ENCODE measurements at places on chromosomes 4 and X. TPM values are rescaled to one million over a fixed set of nuclear protein-coding genes. Genes with fewer than 3 reads are reported as not detected.
A peak's percentile ranks its signal among the peaks of the same experiment; 100 is the strongest.

GRCh38 chr4:55256787-55257186 is 89.3 kb upstream of the SRD5A3 start:
- no peak for DNase-seq

DNA sequence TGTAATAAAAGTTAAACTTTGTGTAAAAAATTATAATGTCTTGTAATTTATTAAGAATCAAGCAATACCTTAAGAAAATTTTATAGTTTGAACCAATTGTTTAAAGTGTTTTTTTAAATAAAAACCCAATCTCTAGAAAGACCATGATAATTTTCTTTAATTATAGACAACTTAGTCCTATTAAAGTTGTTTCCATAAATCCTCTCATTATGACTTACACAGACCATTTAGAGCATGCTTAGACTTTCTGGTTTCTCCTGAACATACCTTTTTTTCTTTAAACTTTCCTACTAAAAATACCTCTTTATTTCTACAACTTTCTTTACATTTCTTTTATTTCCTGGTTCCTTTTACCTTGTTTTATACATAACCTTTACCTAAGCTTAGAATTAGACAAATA is 837.4 kb downstream of the PCDH19 start:
- peak; percentile 23 for DNase-seq

DNA sequence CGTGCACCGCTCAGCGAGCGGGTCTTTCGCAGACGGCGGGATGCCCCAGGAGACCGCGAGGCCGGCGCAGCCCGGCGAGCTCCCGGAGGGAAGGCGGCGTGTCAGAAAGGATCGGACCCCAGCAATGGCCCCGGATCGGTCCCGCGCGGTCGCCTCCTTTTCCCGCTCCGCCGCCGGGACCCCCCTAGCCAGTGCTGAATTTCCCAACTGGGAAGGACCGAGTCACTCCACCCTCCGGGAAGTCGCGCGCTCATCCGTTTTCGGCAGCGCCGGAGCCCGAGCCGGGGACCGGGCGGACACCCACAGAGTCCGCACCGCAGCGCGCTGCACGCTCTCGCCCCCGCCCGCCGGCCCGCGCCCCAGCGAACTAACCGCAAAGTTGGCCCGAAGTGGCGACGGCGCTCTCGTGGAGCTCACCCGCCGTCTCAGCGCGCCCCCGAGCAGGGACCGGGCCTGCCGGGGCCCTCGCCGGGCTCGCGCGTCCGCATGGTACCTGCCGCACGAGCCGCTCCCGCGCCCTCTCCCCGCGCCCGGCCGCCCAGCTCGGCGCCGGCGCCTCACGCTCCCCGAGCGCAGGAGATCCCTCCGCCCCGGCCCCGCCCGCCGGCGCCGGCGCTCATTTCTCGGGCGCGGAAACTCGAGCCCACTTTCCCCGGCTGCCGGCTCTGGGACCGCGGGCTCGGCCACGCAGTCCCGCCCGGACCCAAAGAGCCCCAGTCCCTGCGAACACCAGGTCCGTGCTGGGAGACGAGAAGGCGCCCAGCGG is at the start of gene FAT1:
Gene FAT1 (minus strand): TSS at position 565 of the 766 bp plus-strand sequence. CDS start 14,029 bp downstream, outside the sequence.
- peak; percentile 79 for DNase-seq

DNA sequence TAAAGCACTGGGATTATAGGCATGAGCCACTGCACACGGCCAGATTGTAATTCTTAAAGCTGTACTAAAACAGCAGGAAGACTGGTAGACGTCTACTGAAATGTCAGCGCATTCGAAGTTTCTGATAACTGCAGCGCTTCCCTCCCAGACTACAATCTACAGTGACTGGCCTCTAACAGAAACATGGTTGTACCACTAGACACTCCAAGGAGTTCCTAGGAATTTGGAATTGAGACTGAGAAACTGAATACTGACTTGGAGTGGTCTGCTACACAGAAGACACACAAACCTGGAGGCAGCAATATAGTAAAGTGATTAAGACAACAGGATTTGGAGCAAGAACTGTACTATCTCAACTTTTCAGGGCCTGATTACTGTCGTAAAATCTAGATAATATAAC is 937 bp downstream of the HELQ start:
- no peak for DNase-seq

DNA sequence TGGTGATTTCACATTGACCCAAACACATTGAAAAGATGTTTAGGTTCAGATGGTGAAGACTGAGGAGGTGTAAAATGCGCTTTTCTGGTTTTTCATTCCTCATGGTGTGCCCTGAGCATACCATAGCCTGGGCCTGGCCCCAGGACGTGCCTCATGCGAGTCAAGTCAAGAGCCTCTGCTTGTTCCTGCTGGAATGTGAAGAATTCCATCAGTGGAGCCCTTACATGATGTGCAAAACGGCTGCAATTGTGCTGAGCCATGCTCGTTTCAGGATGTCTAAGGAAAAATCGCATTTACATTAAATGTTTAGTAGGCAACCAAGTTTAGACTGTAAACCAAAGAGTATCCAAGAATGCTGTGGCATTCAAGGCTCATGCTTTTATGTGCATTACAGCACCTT is 34.9 kb downstream of the GYG2 start:
- peak; percentile 47 for DNase-seq

Gene NIPAL1
- 9.2 TPM for total RNA-seq

Gene EGFL6
- 2.6 TPM for total RNA-seq

Gene NR0B1
- total RNA-seq: 0.16 TPM

Data from GM23338 (cell line).